ENCODE measurements at places on chromosomes 1 and 21. TPM values are rescaled to one million over a fixed set of nuclear protein-coding genes. Genes with fewer than 3 reads are reported as not detected.

- no peaks in the 10 kb centered on the region for H3K36me3 ChIP-seq
- DNase-seq: no peak
- H3K4me1 ChIP-seq: peaks cover 4% of the 10 kb centered on the region
- H3K27ac ChIP-seq: no peak overlapping the region
- H3K4me3 ChIP-seq: no peak overlapping the region
- H3K27me3 ChIP-seq: no peaks in the 10 kb centered on the region
Measured at GRCh38 chr1:227280836-227281235, 37.5 kb downstream of the CDC42BPA start.

DNA sequence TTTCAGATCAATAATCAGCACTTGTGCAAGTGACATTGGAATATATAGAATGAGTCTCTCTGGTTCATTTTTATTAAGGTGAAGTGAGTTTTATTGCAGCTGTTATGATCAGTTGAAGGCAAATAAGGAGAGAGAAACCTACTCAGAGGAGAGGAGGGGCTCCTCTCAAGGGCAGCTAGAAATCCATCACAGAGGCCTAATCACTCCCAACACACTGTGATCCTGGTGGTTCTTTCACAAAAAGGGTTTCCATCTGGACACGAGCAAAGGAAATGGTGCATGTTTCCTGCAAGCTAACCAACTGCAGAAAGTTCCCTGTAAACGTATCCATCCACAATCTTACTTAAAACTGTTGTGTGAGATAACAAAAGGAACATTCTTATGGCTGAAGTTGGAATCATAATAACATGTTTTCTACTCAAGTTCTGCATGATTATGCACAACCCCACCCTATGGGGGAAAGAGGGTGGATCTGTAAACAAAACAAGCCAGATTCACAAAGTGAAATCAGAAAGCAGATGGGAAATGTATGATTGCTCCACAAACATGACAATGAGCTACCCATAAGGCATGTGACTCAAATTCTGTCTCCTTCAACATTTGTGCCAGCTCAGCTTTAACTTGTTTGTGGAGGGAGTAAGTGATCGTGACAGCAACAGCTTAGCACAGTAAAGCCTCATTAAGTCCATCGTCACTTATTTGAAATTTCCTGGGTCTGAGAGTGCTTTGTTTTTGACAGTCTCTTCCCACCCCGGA is 141.2 kb upstream of the ST6GALNAC5 start:
- DNase-seq: no peak
- H3K27ac ChIP-seq: no peak overlapping the region
- H3K36me3 ChIP-seq: no peaks in the 10 kb centered on the region

GRCh38 chr1:239930686-239931262 is 160.9 kb upstream of the FMN2 start:
- no peak overlapping the region for H3K4me3 ChIP-seq
- DNase-seq: no peak
- H3K4me1 ChIP-seq: no peaks in the 10 kb centered on the region
- H3K27me3 ChIP-seq: no peaks in the 10 kb centered on the region
- no peak overlapping the region for H3K27ac ChIP-seq

- DNase-seq: peak; percentile 94
- no peaks in the 10 kb centered on the region for H3K36me3 ChIP-seq
- H3K27ac ChIP-seq: no peak overlapping the region
- peak overlapping the region; percentile 29 for H3K4me3 ChIP-seq
Measured at GRCh38 chr1:3668585-3669300, 16.4 kb downstream of the TP73 start.

The CD53 gene
- total RNA-seq: 181 TPM

DNA sequence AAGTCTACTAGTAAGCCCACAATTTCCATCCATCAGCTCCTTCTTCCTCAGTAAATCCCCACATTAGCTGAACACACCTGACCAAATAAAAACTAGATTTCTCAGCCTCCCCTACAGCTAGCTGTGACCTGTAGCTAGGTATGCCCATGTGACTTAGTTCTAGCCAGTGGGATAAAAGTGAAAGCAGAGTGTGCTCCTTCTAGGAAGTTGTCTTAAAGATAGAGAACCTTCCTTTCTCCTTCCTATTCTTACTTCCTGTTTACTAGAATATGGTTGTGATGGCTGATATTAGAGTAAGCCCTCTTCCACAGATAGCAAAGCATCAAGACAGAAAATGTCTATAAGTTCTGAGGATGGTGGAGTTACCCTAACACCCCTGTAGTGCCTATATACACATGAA is 67.0 kb downstream of the PIK3R3 start:
- H3K4me1 ChIP-seq: peaks cover 8% of the 10 kb centered on the region
- H3K4me3 ChIP-seq: no peak overlapping the region
- peaks cover 8% of the 10 kb centered on the region for H3K36me3 ChIP-seq

GRCh38 chr1:116997636-116998035 is 3.9 kb upstream of the CD101 start:
- H3K4me3 ChIP-seq: no peak overlapping the region
- no peaks in the 10 kb centered on the region for H3K36me3 ChIP-seq
- H3K27ac ChIP-seq: no peak overlapping the region
- H3K4me1 ChIP-seq: no peaks in the 10 kb centered on the region

The NDUFS2 gene
- total RNA-seq: 77.5 TPM

DNA sequence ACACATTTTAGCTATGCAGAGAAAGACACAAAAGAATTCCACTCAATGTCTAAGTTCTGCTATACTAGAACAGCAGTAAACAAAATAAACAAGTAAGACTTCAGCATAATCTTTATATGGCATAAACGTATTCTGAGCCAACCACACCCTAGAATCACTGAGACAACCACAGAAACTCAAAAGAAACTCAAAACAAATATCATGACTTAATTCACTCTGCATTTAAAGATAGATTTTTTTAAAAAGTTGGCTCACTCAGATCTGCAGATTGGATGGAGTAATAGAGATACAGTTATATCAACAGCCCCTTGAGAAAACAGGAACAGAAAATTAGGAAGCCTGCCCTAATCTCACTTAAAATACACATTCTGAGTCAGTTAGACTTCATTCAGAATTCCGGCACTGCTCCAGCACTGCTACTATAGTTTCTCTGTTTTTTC is 95.0 kb downstream of the COL24A1 start:
- no peaks in the 10 kb centered on the region for H3K27me3 ChIP-seq
- H3K4me3 ChIP-seq: no peak overlapping the region
- H3K27ac ChIP-seq: no peak overlapping the region
- DNase-seq: no peak
- no peaks in the 10 kb centered on the region for H3K4me1 ChIP-seq
- H3K36me3 ChIP-seq: no peaks in the 10 kb centered on the region

The RPE65 gene
- not detected for total RNA-seq

DNA sequence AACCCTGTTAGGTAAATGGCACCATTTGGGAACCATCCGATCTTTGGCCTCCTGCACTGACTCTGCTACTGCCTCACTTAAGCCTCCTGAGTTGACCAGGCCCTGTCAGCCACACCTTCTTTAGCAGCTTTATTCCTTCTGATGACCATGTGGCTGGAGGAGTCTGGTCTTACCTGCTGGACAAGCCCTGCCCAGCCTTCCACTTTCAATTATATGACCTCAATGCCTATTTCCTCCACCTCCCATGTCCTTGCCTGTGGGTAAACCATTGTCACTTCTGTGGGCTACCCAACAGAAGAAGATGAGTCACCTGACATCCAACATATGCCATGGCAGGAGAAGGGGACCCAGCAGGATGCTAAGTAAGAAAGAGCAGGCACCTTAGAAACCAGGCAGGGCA is 393.8 kb downstream of the NTNG1 start:
- H3K4me3 ChIP-seq: no peak overlapping the region
- no peaks in the 10 kb centered on the region for H3K27me3 ChIP-seq
- H3K27ac ChIP-seq: no peak overlapping the region
- no peak for DNase-seq

- H3K4me1 ChIP-seq: no peaks in the 10 kb centered on the region
- no peaks in the 10 kb centered on the region for H3K36me3 ChIP-seq
- DNase-seq: no peak
- H3K27ac ChIP-seq: no peak overlapping the region
- H3K4me3 ChIP-seq: no peak overlapping the region
- H3K27me3 ChIP-seq: no peaks in the 10 kb centered on the region
Measured at GRCh38 chr1:24084050-24084449, 27.9 kb downstream of the MYOM3 start.

GRCh38 chr1:19712928-19713327 is 48.3 kb downstream of the HTR6 start:
- no peak overlapping the region for H3K27ac ChIP-seq
- DNase-seq: no peak
- no peaks in the 10 kb centered on the region for H3K27me3 ChIP-seq
- peaks cover 10% of the 10 kb centered on the region for H3K36me3 ChIP-seq
- no peaks in the 10 kb centered on the region for H3K4me1 ChIP-seq

GRCh38 chr1:104932030-104932915 is 1182.6 kb downstream of the AMY1C start:
- peak; percentile 50 for DNase-seq
- H3K36me3 ChIP-seq: no peaks in the 10 kb centered on the region
- no peaks in the 10 kb centered on the region for H3K27me3 ChIP-seq
- no peaks in the 10 kb centered on the region for H3K4me1 ChIP-seq
- no peak overlapping the region for H3K4me3 ChIP-seq

The FCRL2 gene
- 0.54 TPM for total RNA-seq

GRCh38 chr1:51863384-51863783 is 15.1 kb downstream of the NRDC start:
- H3K4me1 ChIP-seq: no peaks in the 10 kb centered on the region
- H3K27ac ChIP-seq: no peak overlapping the region
- no peaks in the 10 kb centered on the region for H3K27me3 ChIP-seq
- no peak overlapping the region for H3K4me3 ChIP-seq
- H3K36me3 ChIP-seq: no peaks in the 10 kb centered on the region

DNA sequence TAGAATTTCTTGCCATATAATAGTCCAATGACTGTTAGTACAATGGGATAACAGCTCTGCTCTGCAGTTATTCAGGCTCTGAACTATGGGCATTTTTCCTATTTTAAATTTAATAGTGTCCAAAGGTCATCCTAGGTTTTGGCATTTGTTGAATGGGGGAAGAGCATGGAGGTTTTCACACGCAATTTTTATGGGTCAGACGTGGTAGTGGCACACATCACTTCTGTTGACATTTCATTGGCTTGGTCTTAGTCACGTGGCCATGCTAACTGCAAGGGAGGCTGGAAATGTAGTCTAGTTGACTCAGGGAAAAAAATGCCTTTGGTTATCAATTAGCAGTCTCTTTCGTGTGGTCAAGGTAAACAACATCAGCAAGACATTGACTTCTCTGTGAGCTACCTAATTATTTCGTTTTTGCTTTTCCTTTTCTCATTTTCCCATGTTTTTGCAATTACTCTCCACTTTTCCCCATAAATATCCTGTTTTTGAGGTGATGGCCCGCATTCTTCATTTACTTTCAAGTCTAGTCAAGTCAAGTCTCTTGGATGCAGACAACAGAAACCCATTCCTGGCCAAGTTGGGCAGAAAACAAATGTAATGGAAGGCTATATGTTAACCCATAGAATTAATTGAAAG is 82.8 kb downstream of the DYRK1A start:
- H3K27ac ChIP-seq: no peak overlapping the region
- H3K36me3 ChIP-seq: no peaks in the 10 kb centered on the region
- H3K27me3 ChIP-seq: no peaks in the 10 kb centered on the region
- H3K4me3 ChIP-seq: no peak overlapping the region
- no peak for DNase-seq

Measured in upper lobe of left lung (tissue), 6 donors.